ENCODE measurements at places on chromosomes 6 and 20.
A peak's percentile ranks its signal among the peaks of the same experiment; 100 is the strongest.

DNA sequence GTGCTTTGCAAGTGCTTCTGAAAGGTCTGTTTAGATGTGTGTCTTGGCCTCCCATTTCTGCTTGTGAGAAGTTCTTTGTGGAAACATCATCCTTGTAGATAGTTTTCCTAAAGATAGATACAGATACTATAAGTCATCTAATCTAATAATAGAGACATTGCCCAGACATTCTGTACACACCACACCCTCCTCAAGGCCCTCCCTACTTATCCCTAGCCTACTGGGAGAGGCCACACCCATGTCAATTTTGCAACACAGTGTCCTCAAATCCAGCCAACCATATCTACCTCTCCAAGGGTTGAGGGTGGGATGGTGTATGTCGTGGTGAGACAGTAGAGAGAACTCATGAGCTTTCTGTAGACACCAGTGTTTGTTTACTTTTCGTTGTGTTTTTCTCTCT, 6.2 kb downstream of the KDM1B start:
- DNase-seq, result no peak

DNA sequence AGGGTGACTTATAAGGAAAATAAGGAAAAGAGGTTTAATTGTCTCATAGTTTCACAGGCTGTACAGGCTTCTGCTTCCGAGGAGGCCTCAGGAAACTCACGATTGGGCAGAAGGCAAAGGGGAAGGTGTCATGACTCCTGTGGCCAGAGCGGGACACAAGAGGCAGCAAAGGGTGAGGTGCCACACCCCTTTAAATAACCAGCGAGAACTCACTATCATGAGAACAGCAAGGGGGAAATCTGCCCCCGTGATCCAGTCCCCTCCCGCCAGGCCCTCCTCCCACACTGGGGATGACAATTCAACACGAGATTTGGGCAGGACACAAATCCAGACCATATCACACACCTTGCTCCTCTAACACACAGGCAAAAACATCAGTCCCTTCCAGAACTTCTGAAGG, 254.0 kb downstream of the DLL1 start:
- no peak for DNase-seq

DNA sequence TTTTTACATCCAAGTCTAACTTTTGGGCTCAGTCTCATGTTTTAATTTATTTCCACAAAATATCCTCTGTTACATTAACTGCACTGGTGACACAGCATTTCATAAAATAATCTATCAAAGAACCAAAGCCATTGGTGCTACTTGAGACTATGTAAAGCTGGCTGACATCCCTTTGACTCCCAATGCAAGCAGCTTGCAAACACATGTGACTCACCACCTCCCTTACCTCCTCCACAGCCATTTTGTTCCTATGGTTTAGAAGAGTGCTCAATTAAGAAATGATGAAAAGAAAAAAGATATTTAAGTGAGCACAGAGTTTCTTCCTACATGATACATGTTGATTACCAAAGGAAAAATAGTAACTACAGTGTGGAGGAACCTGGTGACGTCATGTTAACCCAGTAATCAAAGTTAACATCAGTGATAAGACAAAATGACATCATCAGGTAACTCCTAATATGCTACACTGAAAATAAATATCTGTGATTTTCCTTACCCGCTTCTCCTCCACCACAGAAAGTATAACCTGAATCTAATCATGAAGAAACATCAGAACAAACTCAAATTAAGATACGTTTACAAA, 53.3 kb upstream of the LGSN start:
- DNase-seq, result peak; percentile 16

DNA sequence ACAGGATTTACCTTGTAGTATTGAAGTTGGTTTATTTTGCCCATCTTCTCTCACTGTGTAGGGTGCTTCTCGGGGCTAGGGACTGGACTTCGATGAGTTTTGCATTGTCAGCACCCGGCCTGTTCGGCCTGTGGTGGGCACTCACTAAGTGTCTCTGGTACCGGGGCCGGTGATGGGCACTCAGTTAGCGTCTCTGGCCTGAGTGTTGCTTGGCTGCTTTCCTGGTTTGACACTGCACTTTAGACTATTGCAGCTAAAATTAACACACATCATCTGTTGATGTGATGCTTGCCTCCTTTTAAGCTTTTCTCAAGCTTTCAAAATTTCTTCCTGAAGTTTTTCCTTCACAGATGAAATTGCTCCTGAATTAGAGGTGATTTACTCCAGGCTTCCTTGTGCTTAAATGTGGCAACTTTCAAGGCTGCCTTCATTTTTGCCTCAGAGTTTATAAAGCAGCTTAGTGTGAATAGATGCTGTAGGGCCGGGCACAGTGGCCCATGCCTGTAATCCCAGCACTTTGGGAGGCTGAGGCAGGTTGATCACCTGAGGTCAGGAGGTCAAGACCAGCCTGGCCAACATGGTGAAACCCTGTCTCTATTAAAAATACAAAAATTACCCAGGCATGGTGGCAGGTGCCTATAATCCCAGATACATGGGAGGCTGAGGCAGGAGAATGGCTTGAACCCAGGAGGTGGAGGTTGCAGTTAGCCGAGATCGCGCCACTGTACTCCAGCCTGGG, 41.7 kb upstream of the TULP4 start:
- DNase-seq, result no peak

DNA sequence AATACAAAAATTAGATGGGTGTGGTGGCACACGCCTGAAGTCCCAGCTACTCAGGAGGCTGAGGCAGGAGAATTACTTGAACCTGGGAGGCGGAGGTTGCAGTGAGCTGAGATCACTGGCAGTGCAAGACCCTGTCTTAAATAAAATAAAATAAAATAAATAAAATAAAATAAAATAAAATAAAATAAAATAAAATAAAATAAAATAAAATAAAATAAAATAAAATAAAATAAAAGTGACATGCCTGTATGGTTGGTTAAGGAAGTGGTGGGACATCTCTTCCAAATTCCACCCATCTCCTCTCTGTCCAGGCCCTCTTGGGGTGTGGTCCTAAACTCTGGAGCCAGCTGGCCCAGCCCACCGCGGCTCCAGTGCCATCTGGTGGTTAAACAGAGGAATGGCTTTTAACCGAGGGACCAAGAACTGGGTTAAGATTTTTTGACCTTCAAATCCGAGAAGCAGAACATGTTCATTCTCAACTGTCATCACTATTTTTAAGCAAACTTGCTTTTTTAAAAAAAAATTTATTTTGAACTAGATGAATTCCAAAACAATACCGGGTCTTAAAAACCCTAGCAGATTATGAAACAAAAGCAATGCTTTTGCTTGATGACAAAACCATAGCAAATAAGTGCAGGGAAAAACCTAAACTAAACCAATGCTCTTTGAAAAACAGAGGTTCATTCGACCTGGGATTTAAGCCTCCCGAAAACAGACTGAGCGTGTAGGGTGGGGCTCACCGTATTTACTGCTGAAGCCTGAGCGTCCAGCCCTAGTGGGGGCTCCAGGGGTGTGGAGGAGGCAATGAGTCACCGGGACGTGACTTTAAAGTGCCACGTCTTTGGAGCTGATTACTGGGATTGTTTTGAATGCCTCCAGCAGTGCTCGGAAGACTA, 68.8 kb downstream of the CDC5L start:
- DNase-seq, result peak; percentile 73

GRCh38 chr6:158910484-158911440, 89.2 kb downstream of the RSPH3 start:
- DNase-seq, result no peak

GRCh38 chr6:37119387-37119886, 50.5 kb upstream of the PIM1 start:
- DNase-seq, result no peak

DNA sequence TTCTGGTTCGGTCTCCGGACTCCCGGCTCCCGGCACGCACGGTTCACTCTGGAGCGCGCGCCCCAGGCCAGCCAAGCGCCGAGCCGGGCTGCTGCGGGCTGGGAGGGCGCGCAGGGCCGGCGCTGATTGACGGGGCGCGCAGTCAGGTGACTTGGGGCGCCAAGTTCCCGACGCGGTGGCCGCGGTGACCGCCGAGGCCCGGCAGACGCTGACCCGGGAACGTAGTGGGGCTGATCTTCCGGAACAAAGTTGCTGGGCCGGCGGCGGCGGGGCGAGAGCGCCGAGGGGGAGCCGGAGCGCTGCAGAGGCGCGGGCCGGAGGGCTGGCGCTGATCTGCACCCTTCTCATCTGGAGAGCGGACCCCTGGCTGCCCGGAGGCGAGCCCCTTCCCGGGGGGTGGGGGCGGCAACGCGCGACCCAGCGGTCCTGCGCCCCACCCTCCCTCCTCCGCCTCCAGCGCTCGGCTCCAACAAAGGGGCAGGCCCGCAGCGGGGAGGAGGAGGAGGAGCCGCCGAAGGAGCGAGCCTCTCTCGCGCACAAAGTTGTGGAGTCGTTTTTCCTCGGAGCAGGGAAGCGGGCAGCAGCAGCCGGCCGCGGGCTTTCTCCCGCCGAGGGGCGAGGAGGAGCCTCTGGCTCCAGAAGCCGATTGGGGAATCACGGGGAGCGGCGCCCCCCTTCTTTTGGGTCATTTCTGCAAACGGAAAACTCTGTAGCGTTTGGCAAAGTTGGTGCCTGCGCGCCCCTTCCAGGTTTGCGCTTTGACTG, at the start of gene UTRN:
Gene UTRN (plus strand): TSS at position 553 of the 765 bp plus-strand sequence. CDS start 6,494 bp downstream, outside the sequence.
- peak; percentile 84 for DNase-seq

- no peak for DNase-seq
Measured at GRCh38 chr6:105560611-105561066, 157.8 kb upstream of the PREP start.

DNA sequence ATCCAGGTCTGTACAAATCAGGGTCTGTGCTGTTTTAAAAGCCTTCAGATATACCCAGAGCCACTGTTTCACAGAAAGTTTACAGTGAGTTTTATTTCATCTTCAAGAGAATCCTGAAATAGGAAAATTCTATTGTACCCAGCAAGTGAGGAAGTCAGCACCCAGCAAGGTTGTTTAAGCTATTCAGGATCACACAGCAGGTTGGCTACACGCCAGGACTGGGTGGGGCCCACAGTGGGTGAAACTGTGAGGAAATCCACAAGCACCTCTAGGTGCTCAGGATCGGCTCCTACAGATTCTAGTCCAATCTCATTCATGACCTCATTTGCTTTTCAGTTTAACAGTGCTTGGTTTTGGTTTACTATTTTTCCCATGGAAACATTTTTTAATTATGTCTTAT, 128.9 kb downstream of the SYNDIG1 start:
- no peak for DNase-seq

GRCh38 chr6:52260634-52261033, 16.3 kb upstream of the IL17F start:
- DNase-seq, result no peak

- no peak for DNase-seq
Measured at GRCh38 chr6:33132081-33132524, 56.3 kb downstream of the HLA-DPB1 start.

DNA sequence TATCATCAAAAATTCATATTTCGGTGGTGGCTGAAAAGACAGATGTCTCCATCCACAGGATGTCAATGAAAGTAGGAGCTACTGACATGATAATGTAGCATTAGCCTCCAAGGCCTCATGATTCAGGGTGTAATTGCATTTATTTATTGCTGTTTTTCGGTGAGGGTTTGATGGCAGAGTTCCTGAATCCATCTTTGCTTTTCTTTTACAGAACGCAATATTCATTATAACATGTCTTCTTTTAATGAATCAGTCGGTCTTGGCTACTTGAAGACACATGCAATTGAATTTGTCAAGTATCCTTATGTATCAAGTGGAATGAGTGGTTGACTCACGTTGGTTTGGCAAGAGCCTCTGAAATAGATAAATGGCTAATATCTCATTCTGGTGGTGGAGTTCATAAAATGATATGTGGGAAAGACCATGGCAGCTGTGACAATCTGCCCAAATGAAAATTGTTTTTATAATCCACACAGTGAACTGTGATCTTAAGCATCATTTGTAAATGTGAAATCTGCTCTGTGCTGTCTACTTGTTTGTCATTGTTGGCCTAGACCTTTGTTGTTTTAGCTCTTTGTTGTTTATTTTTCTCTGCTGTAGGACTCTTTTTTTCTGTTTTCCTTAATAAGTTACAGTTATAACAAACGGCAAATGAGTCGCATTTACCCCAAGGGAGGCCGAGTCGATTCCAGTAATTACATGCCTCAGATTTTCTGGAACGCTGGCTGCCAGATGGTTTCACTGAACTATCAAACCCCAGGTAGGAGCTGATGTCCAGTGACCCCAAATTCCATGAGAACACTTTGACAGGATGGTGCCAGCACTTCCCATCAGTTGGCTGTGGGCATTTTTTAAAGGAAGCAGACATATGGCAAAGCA, 105.7 kb upstream of the LAMP5 start:
- no peak for DNase-seq

- DNase-seq, result no peak
Measured at GRCh38 chr20:49768204-49769047, 44.2 kb upstream of the SLC9A8 start.

GRCh38 chr20:21326700-21327099, 23.6 kb downstream of the XRN2 start:
- DNase-seq, result no peak

DNA sequence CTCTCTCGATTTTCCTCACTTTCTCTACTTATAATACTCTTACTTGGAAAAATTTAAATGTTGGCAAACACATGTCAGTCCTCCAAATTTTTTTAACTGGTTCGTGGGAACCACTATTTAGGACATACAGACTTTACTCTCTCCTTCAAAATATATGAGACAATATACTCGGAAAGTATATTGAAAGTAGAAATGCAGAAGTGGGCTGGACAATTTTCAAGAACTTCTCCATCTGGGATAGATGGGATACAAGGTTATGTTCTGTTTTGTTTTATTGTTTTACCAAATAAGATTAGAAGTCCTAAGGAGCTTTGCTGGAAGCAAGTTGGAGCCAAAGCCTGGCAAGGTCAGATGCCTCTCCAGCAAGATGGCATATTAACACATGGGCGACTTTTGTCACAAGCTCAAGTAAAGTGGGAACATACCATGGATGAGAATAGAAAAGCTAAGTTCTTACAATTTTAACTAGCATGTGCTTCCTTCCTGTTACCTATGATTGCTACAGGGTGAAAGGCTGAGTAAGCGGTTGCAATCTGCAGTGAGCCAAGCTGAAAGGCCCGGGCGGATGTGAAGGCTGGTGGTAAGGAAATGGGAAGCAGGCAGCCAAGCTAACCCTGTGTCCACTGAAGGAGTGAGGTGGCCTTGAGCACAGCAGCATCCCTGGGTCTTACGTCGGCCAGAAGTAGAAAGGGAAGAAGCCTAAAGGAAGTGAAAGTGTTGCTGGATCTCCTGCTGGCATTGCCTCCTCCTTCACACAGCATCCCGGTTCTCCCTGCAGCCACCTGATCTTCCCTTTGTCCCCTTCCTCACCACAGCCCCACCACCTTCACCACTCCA, 7.1 kb downstream of the MAP3K5 start:
- DNase-seq, result no peak

- no peak for DNase-seq
Measured at GRCh38 chr6:128415387-128415786, 105.0 kb downstream of the PTPRK start.

GRCh38 chr6:85111481-85112011, 338.3 kb upstream of the NT5E start:
- DNase-seq, result no peak
